Skeletal muscle cell (primary cell): ENCODE measurements at places on chromosomes 5 and 9.

DNA sequence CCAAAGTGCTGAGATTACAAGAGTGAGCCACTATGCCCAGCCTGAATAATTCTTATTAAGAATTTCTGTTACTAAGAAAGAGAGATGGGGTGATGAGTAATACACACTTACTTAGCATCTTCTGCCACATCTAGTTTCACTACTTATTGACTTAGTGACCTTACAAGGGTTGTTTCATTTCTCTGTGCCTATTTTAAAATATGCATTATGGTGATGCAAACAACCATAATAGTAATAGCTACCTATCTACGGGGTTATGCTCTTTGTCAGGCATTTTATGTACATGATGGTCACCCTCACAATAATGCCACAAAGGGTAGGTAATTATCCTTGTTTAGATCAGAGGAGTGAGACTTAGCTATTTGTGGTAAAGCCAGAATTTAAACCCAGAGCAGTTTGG lies 499.0 kb upstream of the SGCD start:
- DNase-seq: no peak

DNA sequence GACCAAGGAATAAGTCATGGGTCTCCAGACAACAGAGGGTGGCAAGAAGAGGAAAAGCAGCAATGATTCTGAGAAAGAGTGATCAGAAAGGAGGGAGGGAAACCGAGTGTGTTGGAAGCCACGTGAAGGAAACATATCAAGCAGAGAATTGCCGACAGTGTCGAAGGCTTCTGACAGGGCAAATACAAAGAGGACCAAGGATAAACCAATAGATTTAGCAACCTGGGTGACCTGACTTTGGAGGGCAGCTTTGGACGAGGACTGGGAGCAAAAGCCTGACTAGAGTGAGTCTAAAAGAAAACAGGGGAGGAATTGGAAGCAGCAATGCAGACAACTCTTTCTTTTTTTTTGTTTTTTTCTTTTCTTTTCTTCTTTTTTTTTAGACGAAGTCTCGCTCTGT lies 83.8 kb downstream of the WWC1 start:
- no peak for DNase-seq

DNA sequence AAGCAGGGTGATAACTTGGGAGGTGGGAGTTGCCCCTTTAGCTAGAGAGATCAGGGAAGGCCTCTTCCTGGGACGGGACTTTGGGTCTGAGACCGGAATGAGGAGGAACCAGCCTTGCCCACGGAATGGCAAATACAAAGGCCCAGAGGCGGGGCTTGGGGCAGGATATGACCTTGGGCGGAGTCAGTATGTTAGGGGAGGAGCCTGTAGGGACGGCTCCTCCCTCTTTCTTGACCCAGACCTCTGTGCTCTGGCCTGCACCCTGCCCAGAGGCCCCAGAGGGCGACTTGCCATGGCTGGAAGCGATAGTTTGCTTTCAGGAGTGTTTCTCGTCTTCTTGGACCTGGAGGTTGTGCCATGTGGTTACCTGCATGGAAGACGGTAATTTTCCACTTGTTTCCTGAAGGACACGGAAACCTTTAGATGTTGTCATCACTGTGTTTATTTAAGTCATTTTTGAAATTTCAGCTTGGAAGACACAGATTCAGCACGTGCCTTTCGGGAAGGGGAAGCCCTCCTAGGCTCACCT lies 85.6 kb downstream of the DAB2IP start:
- no peak for DNase-seq

GRCh38 chr5:135454946-135455345 lies 2.8 kb upstream of the TIFAB start:
- no peak for DNase-seq

GRCh38 chr9:15670246-15670645 lies 117.4 kb downstream of the CCDC171 start:
- DNase-seq: no peak

DNA sequence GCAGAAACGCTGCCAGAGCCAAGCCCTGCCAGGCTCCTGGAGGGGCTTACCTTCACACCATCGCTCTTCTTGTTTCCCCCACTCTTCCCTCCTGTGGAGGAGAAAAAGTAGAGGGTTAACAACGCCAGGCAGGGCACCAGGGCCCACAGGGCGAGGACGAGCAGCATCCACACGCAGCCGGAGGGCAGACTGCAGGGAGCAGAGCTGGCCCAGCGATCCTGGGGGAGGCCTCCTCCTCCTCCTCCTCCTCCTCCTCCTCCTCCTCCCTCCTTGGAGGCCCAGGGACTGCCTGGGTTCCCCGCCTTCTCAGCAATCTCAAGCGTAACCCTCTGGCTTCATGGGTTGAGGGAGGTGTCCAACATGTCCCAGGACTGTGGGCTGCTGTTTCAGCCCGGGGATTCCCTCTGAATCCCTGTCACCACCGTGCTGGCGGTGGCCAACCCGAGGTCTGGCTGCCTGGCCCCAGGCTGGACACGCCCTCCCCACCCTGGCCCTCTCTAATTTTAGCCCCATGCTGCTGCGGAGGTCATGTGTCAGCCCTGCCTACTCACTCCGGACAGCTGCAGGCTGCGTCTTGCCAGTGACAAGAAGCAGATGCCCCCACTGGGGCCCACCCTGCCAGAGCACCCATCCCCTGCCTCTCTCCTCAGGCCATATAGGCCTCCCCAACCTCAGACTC lies 44.3 kb downstream of the CAMK2A start:
- no peak for DNase-seq

- no peak for DNase-seq
Measured at GRCh38 chr5:83071286-83072051, 5.7 kb downstream of the TMEM167A start.

GRCh38 chr5:116276952-116277351 lies 192.1 kb downstream of the COMMD10 start:
- no peak for DNase-seq

DNA sequence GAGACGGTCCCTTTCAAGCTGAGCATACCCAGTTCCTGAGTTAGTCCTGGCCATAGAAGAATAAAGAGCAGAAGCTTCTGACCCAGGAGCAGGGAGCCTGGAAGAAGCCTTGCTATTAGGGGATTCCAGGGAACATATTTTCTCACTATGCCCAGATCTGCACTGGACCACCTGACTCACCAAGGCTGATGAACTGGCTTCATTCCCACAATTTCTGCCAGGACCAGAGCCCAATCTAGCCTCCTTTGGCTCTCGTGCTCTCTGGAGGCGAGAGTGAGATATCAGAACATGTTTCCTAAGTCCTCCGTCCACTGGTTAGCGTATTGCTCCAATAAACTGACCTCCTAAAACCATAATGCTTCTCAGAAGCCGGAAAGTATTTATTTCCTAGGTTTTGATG lies 9.9 kb downstream of the GABBR2 start:
- DNase-seq: no peak

- no peak for DNase-seq
Measured at GRCh38 chr9:35152926-35153325, 8.9 kb upstream of the UNC13B start.
